ENCODE measurements at places on chromosomes 5 and 9. TPM values are rescaled to one million over a fixed set of nuclear protein-coding genes. Genes with fewer than 3 reads are reported as not detected.

NUTM2G gene
- polyA plus RNA-seq: not detected

LHX3 gene
- not detected for polyA plus RNA-seq

GGTA1 gene
- not detected for polyA plus RNA-seq

SLC25A2 gene
- not detected for polyA plus RNA-seq

BTNL8 gene
- not detected for polyA plus RNA-seq

IRX1 gene
- polyA plus RNA-seq: not detected
